ENCODE measurements at places on chromosomes 11 and 22. TPM values are rescaled to one million over a fixed set of nuclear protein-coding genes. Genes with fewer than 3 reads are reported as not detected.

DNA sequence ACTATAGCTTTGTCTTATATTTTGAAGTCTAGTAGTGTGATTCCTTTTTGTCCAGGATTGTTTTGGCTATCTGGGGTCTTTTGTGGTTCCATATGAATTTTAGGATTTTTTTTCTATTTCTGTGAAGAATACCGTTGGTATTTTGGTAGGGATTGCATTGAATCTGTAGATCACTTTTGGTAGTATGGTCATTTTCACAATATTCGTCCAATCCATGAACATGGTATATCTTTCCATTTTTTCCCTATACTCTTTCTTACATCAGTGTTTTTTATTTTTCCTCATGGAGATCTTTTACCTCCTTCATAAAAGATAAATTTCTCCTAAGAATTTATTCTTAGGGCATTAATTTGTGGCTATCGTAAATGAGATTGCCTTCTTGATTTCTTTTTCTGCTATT is 29.1 kb downstream of the MADD start:
- no peak for DNase-seq

DNA sequence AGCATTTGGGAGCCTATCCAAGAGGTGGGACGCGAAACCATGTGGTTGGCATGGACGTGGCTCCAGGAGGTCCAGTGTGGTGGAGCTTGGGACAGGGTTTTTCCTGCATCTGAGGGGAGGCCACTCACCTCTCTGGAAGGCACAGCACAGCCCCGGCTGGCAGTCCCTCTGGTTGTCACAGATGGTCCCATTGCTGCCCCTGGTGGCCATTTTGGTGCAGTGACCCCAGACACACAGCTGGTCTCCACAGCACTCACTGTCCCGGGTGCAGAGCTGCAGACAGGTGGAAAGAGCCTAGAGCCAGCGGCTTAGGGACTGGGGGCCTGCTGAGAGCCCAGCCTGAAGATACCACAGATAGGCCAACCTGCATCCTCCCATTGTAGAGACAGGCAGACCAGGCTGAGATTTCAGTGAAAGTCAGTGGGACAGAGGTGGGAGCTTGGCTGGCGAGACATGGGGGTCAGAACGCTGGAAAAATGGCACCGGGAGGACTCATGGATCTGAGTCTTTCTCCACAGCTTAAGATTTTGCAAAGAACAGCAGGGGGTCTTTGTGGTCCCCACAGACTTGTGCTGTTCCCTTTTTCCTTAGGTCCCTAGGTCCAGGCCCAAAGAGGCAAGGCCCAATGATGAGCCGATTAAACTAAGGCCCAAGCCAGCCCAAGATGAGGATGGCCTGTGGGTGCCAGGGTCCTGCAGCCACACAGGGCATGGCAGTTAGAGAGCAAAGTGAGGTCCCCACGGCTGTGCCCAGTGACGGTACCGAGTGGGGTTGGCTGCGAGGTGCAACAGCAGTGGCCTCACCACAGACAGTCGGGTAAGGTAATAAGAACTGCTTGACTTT is 41.4 kb downstream of the DKK3 start:
- DNase-seq: no peak

DNA sequence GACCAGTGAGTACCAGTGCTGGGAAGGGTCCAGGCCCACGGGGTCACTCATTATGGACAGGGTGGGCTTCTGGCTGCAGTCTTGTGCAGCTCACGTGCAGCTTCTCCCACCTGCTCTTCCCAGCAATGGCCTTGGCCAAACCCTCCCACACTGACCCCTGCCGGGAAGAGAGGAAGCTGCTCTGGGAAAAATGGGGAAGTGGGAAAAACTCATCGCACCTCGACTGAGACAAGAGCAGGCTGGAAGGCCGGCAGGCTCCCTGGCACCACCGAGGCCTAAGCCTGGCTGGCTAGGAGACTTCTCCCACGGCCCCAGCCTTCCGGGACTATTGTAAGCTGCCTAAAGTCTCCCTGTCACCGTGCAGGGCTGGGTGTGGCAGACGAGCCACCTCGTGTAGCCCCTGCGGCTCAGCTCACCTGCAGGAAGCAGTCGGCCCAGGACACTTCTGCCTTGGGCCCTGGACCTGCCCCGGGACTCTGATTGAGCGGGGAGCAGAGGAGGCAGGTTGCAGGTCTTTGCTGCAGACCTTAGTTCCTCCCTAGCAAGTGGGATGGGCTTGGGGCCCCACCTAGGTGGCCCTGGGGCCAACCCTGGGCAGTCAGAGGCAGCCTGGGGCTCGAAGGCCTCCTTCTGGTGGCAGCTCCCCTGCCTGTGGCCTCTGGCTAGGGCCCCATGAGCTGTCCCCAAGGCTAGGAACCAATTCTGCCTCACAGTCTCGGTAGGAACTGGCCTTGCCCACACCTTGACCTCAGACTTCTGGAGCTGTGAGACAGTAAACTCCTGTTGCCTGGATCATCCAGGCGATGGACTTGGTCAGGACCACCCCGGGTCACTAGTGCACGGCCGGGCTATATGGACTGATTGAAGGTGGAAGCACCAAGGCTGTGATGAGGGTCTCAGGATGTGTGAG is 23.1 kb downstream of the MRGPRG start:
- DNase-seq: no peak

- no peak for DNase-seq
These were observed 40.6 kb downstream of the OR4D9 start for GRCh38 chr11:59551659-59552521.

Gene MMP7
- 2.2 TPM for polyA plus RNA-seq

Gene APOL5
- polyA plus RNA-seq: not detected

Data from keratinocyte (primary cell).